ENCODE measurements at places on chromosomes 4 and X.

GRCh38 chr4:153154007-153154975, 50.0 kb upstream of the TRIM2 start:
- DNase-seq: no peak

DNA sequence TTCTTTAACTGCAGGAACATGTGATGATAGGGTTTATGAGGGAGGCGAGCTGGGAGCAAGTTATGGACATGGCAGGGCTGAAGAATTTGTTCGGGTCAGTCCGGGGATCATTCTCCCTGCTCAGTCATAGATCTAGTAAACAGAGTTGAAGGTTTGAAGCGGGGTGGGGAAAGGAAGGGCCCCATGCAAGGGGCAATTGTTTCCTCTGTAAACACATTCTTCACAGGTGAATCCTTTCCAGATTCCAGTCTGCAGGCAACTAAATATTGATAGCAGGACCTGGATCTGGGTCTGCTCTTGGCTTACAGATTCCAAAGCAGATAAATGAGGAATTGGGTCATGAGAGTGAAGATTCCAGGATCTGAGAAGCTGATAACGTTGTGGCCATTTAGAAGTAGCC, 44.3 kb upstream of the ARHGAP24 start:
- DNase-seq: no peak

- DNase-seq: no peak
These were observed 794.8 kb upstream of the LCORL start for GRCh38 chr4:18816228-18816895.

DNA sequence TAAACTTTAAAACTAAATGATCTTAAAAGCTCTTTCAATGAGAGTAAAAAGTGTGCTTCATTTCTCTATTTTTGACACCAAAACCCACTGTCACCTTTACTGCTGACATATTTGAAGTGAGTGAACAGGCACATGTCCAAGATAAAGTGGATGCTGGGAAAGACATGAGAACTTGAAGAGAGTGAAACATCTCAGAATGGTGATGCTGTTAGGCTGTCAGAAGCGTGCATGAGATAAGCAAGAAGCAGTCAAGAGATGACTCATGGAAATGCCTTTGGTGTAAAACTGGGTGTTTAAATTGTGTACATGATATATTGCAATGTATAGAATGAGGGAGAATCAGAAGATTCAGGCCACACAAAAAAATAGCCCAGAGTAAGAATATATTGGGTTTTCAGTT, 21.8 kb upstream of the GBA3 start:
- no peak for DNase-seq

DNA sequence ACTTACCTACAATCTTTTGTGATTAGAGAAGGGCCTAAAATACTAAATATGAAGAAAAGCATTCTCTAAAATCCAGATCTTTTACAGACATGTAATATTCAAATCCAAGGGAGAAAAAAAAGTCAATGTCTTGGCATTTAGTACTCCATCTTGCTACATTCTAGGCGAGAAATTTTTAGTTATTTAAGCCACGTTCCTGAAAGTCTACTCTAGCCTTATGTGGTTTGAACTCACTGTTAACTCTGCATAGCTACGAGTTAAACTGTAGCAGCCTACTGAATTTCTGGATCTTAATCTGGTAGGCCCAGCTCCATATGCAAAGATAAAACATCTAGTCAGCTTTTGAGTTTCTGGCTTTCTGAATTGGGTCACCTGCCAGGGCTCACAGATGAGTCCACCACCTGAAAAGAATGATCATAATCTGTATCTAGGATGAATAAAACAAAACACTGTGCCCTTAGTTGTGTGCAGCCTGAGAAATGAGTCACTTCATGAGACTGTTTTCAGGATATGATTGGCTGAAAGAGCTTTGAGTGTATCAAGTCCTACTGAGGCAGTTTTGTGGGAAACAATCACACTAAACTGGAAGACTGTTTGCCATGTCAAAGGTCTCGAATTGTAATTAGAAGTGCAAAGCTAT, 3.2 kb upstream of the NEK1 start:
- DNase-seq: no peak

DNA sequence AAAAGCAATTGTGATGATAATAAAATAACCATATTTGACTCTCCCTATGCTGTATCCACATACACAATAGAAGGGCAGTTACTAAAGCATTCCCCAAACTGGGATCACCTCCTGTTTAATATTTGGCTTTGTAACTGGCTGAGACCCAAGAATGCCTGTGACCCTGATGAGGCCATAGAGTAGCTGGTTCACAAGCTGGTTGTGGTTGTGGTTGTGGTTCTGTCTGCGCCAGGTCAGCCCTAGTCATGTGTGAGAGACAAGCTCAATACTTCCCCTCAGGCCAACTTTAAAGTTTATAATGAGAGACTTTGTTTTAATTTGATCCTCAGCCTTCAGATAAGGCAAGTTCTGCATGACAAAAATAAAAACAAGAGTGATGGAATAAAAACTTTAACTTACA, 209.9 kb downstream of the PARM1 start:
- DNase-seq: no peak

DNA sequence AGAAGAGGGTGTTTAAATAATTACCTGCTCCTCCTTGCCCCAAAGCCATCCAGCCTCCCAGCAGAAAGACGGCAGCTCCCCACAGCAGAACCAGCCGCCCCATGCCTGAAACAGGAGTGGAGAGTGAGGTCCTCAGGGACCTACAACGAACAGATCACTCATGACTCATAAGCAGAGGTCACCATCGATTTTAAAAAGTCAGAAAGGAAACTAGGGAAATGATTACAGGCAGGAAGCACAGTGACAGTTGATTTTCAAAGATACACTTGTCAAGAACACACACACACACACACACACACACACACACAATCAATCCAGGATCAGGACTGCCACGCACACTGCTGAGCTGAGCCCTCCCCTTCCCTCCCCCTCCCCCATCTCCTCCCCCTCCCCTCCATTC, at the start of gene CRLF2:
Gene CRLF2, minus strand, starts transcription at position 118 of the 400 bp plus-strand sequence. Its CDS starts 15 bp downstream, at position 103.
- DNase-seq: peak; percentile 17

GRCh38 chrX:49161632-49162031, 926 bp upstream of the MAGIX start:
- no peak for DNase-seq

GRCh38 chr4:145808021-145808650, 128.2 kb downstream of the C4orf51 start:
- peak; percentile 55 for DNase-seq

DNA sequence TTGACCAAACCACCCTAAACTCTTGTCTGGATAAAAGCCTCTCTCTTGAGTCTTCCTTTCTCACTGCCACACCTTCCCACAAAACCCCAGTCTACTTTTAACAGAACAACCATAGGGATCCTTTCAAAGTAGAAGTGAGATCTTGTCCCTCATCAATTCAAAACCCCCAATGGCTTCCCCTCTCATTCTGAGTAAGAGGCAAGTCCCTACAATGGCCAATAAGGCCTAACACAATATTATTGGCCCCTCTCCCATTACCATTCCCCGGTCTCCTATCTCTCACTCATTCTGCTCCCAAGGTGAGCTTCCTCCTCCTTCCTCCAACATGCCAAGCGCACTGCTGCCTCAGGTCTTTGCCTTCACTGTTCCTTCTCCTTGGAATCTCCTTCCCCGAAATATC, 57.1 kb downstream of the REELD1 start:
- no peak for DNase-seq

DNA sequence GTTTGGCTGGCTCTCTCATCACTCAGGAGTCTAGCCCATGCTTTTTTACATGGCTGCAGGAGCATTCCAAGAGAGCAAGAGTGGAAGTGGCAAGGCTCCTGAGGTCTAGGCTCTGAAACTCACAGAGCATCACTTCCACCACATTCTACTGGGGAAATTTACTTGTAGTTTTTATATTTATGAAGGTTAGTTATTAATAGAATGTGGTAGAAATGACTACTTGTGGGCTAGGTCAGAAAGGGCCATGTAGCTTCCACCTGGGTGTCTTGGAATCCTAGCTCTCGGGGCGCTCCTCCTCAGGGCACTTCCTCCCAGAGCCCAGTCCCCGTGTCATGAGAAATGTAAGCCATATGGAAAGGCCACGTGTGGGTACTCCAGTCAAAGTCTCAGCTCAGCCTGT, 127.0 kb upstream of the CASK start:
- DNase-seq: no peak
